ENCODE measurements at places on chromosomes 13 and 19.

GRCh38 chr19:43741075-43741825, 13.5 kb downstream of the SMG9 start:
- DNase-seq: no peak

GRCh38 chr19:47430041-47430802, 10.9 kb upstream of the MEIS3 start:
- DNase-seq: no peak

DNA sequence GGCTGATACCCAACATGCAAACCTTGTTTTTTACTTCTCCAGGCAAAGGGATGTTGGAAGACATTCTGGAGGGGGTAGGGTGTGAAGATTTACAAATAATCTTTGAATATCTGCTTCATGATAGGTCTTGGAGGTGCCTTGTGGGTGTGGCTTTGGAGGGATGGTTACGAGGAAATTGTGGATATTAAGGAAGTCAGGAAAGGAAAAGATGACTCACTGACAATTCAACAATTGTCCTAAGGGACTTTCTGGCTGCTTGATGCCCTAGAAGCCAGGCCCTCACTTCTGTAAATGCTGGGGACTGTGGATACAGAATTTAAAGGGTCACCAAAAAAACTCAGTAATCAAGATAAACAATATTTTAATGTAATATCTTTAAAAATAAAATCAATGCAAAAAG, 37.4 kb upstream of the ZNF527 start:
- DNase-seq: no peak

GRCh38 chr13:33541456-33541855, 255.9 kb upstream of the STARD13 start:
- DNase-seq: no peak

DNA sequence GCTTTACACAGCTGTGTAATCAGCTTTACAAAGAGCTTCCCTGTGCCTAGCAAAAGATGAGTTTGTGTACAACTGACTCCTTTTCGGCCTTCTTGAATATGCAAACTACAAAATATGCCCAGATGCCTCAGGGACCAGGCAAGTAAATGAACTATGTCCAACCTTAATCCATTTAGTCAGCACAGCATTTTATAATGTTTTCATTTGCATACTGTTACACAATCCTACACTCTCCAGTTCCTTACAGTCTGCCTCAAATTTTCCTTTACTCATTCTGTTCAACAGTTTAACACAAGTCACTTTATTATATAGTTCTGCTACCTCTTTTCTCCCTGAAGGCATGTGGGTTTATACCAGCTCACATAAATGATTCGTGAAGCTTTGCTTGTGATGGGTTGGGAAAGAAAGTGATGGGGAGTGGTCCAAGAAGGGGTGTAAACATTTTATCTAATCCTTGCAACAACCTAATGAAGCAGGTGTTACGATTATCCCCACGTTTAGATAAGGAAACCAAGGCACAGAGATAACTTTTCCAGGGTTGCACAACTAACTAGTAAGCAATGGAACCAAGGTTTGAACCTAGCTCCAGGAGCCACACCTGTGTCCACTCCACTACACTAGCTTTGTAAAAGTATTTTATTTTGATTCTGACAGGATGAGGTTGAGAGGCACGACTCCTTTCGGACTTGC, 3.3 kb upstream of the USP12 start:
- DNase-seq: no peak

- DNase-seq: no peak
Observed at GRCh38 chr13:95388420-95389079, 87.3 kb upstream of the ABCC4 start.

DNA sequence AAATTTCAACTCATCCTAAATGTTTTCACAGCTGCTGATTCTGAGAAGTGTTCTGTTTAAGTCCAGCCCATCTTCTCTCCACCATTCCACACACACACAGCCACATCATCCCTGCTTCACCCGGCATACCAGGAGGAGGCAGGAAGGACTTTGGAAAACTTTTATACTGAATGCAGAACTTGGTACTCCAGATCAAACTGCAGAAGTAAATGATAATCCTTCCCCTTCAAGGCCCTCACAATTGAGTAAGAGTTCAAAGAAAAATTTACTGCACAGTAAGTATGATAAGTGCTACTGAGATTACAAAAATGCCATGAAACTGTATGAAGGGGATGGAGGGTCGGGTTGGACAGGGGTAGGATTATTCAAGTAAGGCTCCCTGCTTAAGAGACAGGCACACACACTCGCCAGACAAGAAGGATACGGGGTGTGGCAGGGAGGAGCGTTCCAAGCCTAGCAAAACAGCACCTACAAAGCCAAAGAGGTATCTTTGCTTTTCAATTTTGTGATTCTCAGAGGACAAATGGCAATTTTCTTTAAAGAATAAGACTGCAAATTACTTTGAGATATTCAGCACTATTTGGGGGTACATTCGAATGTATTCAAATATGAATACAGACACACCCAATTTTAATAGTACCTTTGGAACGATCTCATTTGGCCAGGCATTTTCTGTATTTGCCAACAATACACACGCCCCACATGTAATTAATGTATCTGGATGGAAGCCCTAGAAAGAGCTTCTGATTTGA, 2.5 kb downstream of the USP12 start:
- no peak for DNase-seq

DNA sequence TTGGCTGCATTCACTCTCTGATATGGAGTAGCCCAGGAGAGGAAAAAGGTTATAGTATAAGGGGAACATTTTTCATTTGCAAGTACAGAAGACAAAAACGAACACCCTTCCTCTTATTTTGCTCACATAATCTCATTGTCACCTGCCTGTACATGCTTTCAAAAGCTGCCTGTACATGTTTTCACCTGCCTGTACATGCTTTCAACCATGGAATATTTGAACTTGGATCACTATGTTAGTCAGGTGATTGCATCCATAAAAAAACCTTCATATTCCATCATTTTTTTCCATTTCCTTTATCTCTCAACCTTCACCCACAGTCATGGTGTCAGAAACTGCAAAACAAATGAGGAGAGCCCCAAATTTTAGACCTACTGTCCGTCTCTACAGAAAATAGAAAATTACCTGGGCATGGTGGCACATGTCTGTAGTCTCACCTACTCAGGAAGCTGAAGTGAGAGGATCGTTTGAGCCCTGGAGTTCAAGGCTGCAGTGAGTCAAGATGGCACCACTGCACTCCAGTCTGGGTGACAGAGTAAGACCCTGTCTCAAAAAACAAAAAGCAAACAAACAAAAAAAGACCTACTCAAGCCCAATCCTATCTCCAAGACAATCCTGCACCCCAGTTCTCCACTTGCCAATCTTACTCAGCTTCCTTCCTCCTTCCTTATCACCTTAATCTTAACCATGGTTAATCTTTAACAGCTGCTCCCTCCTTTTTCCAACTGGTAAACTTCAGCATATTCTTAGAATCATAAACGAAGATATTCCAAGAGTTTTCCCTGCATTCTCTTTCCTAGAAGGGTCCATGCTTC, 11.6 kb downstream of the IGFL2 start:
- DNase-seq: no peak

DNA sequence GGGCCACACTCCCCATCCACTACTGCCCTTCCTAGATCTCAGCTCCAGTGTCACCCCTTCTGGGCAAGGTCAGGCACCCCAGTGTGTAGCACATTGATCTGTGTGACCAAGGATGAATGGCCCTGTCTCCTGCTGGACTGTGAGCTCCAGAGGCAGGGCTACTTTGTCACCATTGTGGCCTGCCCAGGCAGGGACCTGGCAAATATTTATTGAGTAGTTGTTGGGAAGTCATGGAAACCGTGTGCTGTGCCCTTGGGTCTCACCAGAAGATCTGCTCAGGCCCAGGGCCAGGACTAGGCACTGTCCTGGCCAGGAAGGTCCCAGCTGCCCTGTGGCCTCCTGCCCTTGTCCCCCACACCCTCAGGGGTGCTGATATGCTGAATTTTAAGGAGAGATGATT, 10.5 kb downstream of the NACC1 start:
- DNase-seq: no peak

DNA sequence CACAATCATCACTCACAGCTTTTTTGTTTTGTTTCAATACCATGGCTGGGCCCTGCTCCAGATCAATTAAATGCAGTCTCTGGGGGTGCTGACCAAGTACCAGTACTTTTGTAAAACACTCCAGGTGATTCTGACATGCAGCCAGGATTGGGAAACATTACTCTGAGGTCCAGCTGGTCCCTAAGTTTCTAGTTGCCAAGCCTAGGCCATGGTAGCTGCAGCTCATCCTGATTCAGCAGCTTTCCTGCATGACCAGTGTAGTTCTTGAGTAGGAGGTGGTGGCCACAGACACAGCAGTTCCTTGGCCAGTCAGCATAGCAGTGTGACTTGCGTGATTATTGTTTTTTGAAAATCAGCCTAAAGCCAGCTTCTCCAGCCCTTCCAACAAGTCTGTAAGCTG, 859.1 kb downstream of the DIAPH3 start:
- DNase-seq: no peak

DNA sequence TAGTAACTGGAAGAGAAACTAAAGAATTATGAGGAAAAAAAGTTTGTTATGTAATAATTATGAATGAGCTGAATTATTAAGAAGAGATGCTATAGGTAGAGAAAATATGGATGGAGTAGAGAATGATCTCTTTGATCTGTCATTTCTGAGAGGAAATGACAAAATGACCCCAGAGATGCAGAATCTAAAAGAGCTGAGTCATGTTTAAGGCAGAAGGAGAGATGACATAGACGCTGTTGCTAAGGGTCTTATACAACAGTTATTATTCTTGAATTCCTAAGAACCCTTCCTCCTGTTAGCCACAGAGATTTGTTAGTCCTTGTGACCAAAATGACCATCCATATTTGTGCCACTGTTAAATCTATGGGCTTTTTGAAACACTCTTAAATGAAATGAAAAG, 58.3 kb upstream of the FREM2 start:
- DNase-seq: no peak

DNA sequence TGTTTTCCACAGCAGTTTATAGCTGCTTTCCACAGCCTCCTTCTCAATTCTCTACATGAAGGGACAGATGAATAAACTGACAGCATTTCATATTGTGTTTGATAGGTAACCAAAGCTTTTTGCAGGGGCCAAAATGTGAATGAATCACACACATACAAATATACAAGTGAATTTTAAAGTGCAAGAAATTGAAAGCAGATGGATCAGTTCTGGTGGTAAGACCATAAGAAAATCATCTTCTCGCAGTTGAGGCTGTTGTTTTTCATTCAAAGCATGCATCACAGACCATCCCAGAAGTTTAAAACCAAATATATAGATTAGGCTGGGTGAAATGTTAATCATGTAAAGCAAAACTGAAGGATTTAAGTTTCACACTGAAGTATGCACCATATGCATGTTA, 1569.4 kb downstream of the PCDH9 start:
- no peak for DNase-seq

DNA sequence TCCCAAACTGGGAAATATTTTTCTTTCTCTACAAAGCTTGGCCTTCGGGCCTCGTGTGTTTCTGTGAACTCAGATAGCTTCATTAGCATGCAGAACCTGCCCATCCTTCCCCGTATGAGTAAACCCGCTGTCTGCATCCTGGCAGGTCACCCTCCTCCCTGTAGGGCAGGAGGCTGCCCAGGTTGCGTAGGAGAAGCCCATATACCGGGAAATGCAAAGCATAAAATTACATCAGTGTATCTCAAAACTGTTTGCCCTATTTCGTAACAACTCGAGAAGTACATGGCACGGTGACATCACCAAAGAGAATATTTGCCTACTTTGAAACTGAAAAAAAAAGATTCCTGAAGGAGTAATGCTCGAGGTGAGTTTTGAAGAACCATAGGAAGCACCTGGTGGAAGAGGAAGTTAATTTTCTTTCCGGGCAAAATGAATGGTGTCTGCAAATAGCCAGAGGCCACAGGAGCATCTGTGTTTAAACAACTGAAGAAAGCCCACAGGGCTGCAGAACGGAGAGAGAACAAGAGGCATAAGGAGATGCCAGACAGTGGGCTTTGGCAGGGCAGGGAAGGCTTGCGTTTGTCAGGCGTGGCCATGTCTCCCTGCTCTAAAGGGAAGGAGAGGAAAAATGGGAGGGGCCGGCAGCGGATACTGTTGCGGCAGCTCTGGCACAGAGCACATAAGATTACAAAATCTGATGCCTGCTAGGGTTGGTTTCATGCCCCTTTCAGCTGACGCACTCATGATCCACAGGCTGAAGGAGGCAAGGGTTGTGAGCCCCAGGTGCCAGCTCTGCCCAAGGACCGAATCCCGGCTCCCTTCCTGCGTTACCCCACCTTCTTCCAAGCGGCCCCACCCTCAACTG, 81.4 kb downstream of the IRS2 start:
- peak; percentile 90 for DNase-seq

- peak; percentile 94 for DNase-seq
Observed at GRCh38 chr19:19134687-19135158, 3.6 kb downstream of the TMEM161A start.

- DNase-seq: no peak
Observed at GRCh38 chr19:10104130-10104513, 1.6 kb upstream of the ANGPTL6 start.

- no peak for DNase-seq
Observed at GRCh38 chr19:6733338-6734095, 3.9 kb downstream of the GPR108 start.

DNA sequence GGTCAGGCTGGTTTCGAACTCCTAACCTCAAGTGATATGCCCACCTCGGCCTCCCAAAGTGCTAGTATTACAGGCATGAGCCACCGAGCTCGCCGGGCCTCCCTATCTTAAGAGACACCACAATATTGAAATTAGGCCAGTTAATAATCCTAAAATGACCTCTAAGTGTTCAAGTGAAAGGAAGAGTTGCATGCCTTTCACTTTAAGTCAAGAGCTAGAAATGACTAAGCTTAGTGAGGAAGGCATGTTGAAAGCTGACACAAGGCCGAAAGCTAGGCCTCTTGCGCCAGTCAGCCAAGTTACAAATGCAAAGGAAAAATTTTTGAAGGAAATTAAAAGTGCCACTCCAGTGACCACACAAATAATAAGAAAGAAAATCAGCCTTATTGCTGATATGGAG, 144.5 kb upstream of the FNDC3A start:
- no peak for DNase-seq

DNA sequence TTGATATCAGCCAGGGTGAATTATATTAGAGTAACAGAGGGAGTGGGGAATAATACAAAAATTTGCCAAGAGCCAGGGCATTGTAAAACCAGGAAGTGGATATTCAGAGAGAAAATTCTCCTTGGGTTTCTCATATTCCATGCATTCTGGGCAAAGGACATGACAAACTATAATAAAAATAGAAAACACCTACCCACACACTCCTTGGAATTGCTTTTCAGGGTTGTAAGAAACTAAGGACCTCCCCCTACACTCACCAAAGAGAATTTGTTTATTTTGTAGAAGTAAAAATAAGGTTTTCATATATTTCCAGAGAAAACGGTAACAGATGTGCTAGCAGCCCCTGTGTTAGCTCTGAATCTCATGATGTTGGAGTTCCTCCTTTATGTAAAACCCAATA, 649.6 kb downstream of the SLITRK1 start:
- no peak for DNase-seq

GRCh38 chr13:31213651-31214289, 14.0 kb downstream of the B3GLCT start:
- DNase-seq: no peak

DNA sequence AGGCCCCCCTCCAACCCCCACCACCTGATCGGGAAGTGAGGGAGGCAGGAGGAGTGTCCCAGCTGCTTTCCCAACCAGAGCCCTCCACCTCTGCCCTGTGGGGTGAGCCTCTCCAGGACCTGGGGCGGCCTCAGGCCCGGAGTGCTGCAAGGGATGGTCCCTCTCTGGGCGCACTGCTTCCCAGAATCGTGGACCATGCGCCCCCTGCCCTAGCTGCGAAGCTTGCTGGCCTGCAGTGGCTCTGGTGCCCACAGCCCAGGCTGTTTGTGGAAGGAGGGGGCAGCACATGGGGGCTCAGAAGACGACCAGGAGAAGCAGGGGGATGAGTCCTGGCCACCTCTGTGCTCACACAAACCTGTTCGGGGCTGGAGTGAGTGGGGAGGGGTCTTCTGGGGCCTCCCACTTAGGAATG, 33.6 kb downstream of the CEBPG start:
- no peak for DNase-seq

Measured in SHP77 (cell line).